ENCODE measurements at places on chromosomes 5 and 9.

DNA sequence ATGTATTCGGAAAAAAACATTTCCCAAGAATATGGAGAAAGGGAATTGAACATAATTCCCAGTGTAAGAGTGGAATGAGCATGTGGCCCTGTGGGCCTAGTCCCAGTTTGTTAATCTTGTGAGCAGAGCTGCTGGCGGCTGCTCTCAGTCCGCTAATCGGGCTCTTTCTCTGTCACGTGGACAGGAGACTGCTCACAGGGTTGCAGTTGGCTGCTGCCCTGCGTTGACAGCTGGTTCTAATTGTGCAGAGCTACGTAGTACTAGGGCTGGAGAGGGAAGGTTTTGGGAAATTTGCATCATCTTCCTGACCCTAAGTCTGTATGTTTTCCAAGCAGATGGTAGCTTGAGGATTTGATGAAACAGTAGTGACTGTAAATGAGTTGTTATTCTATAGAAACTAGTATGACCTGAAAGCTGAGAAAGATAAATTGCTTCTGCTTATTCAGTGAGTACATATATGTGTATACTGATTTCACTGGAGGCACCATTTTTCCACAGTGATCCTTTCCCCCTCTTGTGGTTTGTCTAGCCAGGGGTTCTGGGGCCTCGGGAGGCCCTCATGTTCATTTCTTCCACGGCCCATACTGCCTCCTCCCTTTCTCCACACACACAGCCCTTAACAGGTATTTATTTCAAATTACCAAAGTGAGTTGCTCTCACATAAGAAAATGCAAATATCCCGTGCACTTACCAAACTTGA, 100.6 kb downstream of the ANGPTL2 start:
- DNase-seq = peak; percentile 95

DNA sequence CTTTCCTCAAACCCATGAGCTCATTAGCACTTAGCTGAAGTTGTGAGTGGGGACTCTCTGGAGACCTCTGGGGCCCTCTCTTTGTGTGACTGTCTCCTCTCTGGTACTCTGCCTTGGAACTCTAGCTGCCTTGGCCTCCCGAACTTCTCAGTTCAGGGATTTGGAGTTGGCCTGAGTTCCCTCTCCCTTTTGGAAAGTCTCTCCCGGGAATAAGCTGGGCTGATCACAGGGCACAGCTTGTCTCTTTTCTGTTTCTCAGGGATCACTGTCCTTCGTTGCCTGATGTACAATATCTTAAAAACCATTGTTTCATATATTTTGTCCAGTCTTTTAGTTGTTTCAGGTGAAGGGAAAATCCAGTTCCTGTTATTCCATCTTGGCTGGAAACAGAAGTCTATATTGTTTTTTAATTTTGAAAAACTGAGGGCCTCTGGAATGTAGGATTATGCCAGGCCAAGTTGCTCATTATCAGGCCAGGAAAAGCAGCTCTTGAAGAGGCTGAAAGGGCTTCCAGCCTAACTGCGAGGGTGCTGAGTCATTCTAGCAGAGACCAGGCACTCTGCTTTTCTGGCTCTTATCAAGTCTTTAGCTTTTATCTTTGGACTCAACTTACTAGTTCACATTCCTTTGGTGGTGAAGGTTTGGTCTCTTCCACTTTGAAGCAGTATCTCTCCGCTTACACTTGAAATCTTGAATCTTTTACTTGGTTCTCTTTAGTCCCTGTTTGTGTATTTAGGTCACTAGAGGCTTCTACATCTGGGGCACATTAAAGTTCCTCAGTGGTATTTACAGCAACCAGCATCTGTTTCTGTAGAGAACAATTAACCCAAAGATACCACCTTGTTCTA, 8.4 kb upstream of the RGS3 start:
- DNase-seq = peak; percentile 35

- DNase-seq = no peak
These were observed 25.2 kb downstream of the TMEM252 start for GRCh38 chr9:68515326-68516017.

DNA sequence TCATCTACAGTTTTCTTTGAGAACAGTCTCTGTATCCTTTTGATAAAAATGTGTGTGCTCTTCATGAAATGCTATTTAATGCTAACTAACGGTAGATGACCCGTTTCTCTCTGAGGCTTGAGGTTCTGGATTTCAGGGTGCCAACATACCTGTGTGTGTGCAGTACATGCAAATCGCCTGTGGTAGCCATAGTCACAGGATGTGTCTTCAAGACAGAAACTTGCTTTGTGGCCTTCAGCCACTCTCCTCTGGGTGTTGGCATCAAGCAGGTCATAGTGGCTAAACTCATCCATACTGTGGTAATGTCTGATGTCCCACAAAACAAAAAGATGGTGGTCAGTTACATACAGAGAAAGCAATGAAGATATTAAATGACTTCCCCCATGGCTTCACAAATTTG, 4.2 kb downstream of the LOX start:
- no peak for DNase-seq

DNA sequence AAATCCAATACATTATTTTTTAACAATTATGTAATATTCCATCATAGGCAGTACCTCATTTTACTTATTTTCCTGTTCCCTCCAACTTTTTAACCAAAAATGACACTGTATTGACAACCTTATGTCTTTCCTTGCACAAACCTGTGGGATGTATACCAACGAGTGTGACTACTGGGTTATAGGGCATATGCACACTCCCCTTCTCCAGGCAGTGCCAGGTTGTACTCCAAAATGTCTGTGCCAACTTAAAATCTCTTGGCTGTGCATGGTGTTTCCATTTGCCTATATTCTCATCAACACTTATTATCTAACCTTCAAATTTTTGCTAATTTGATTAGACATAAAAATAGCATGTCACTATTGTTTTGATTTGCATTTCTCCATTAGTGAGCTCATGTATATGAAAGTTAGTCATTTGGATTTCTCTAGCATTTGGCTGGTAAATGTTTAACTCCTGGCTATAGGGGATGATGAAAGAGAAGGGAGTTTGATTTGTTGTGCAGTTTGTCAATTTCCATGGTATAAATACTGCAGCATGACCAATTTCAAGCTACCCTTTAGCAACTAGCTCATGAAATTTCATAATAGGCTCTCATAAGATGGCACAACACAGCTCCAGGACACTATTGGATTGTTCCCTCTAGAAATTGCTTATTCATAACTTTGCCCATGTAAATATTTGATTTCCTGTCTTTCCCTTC, 129.9 kb downstream of the BAAT start:
- DNase-seq = no peak

- no peak for DNase-seq
These were observed 239.6 kb upstream of the NREP start for GRCh38 chr5:111996574-111996973.

GRCh38 chr5:59525957-59526356, 367.6 kb downstream of the PDE4D start:
- no peak for DNase-seq

Measured in right hindlimb (tissue), 1 donor.